ENCODE measurements at places on chromosomes 6 and 20.

DNA sequence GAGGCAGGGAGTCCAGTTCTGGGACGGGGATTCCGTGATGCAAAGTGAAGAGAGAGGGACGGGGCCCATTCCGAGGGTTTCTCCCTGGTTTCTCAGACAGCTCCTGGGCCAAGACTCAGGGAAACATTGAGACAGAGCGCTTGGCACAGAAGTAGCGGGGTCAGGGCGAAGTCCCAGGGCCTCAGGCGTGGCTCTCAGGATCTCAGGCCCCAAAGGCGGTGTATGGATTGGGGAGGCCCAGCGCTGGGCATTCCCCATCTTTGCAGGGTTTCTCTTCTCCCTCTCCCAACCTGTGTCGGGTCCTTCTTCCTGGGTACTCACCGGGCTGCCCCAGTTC is 35.9 kb upstream of the HLA-G start:
- no peak for DNase-seq

DNA sequence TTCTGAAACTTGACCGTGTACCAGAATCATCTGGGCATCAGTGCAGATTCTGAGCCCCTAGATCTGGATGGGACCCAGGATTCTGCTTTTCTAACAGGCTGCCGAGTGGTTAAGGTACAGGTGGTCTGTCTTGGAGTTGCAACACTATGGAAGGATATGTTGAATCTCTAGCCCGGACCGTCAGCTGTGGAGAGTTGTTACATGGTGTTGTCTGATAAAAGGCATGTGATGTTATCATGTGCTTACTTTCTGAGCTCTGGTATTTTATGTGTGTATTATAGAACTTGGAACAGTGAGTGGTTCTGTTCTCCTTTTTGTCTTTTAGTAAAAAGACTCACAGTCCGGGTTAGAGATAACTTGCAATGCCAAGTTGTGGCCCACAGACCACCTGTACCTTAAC is 123.0 kb downstream of the JARID2 start:
- no peak for DNase-seq

DNA sequence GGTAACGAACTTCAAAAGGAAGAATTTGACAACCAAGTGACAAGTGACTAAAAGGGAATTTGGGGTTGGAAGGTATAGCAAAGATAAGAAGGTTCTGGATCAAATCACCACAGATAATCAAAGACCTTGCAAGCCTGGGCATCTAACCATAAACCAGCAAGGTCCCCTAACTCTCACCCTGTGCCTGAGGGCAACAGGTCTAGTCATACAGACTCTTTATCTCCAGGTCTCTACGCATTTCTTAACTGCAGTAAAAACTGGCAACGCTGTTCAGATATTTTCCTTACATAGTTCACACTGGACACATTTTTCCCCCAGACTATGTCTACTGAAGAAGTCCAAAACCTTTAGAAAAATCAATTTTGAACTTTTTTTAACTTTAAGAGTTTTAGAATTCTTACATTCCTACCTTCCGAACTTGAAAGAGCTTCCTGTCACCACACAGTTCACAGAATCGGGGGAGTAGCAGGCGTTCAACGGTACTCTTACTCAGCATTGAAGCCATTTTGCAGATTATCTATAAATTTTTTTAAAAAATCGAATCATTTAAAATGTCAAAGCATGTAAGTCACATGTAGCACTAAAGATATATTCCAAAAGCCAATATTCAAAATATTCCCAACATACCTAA is 23.0 kb upstream of the ANKRD60 start:
- no peak for DNase-seq

DNA sequence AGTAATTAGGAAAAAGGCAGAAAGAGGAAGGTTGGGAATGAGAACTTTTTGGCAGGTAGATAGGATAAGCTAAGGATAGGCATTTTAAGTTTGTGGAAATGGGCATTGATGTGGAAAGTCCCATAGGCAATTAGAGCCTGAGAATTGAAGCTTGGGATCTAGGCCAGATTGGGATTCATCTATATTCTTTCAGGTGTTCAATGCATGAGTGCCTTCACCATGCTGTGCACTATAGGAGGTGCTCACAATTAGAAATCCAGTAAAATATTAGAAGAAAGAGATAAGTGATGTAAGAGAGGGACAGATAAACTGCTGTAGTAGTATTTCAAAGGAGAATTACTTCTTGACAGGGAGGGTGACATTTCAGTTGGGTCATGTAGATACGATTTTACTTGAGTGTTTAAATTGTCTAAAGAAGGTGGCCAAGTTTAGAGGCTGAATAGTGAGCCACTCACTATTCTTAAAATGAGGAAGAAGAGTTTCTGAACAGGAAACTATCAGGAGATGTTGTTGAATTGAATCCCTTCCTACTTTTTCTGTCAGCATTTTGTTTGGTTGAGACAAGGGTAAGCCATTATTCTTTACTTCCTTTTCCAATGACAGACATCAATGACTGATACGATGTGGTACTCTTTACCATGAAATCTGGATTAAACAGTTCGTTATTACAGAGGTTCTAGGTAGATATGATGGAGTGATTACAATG is 31.0 kb upstream of the CTAGE9 start:
- DNase-seq = no peak

GRCh38 chr6:37538107-37538506 is 38.4 kb upstream of the CCDC167 start:
- no peak for DNase-seq

GRCh38 chr6:108432792-108433191 is 127.9 kb upstream of the FOXO3 start:
- DNase-seq = peak; percentile 53

DNA sequence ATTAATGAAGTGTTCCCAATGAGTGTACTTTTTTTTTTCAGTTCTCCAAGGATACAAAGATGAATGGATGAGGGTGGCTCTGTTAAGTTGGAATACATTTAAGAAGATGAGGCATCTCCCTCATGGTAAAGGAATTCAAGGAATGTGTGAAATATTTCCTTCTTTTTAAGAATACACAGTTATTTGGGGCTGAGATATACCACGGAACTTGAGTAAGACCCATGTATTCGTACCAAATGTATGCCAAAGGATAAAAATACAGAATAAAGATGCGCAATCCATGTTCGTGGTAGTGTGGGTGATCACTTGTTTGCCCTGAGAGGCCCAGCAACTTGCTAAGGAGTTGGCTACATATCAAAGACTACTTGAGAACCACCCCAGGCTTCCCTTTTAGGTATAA is 164.2 kb upstream of the TCF21 start:
- DNase-seq = no peak

DNA sequence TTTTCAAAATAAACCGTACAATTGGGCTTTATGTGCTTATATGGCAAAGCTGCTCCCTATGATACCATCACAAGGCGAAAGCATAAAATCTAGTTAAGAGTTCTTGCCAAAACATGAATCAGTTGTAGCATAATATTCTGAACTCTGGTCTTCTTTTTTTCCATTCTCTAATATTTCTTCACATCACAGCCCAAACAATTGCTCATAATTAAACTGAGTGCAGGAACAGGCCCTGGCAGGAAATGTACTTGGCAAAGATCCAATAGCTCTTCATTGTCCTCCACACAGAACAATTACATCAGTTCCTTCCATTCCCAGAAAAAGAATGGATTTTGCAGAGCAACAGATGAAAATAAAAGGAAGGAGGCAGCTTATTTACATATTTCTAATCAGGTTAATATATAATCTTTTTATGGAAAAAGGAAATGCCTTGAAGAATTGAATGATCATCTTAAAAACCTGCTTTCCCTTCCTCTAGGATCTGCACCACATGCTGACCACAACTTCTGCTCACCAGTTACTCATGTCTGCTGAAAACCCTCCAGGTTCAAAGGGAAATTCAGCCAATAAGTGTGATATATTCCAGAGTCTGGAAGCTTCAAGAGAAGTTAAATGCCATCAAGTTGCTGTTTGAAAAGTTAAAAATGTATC is 123.3 kb upstream of the COL21A1 start:
- DNase-seq = peak; percentile 85

- no peak for DNase-seq
These were observed 75.2 kb downstream of the WDR27 start for GRCh38 chr6:169626649-169627048.

- DNase-seq = no peak
These were observed 12.3 kb downstream of the TGM2 start for GRCh38 chr20:38152621-38153221.

DNA sequence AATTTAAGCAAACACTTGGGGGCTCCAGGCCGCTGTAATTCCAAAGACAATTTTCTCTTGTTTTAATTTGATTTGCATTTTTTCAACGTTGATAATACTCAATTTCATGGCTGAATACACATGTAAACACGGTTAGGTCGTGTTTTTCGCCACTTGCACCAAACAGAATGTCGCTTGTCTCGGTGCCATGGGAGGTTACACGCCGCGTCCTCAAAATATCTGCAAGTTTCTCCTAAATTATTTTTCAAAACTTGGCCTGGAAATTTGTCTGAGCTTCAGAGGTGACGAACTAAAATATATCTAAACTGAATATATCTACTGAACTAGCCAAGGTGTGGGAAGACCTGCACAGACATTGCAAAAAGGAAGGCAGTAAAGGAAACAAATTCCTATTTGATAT is 15.0 kb downstream of the FOXA2 start:
- no peak for DNase-seq

- DNase-seq = no peak
These were observed 159.1 kb upstream of the PREP start for GRCh38 chr6:105562027-105562426.

- DNase-seq = no peak
These were observed 108.1 kb upstream of the DUSP22 start for GRCh38 chr6:184161-184700.

DNA sequence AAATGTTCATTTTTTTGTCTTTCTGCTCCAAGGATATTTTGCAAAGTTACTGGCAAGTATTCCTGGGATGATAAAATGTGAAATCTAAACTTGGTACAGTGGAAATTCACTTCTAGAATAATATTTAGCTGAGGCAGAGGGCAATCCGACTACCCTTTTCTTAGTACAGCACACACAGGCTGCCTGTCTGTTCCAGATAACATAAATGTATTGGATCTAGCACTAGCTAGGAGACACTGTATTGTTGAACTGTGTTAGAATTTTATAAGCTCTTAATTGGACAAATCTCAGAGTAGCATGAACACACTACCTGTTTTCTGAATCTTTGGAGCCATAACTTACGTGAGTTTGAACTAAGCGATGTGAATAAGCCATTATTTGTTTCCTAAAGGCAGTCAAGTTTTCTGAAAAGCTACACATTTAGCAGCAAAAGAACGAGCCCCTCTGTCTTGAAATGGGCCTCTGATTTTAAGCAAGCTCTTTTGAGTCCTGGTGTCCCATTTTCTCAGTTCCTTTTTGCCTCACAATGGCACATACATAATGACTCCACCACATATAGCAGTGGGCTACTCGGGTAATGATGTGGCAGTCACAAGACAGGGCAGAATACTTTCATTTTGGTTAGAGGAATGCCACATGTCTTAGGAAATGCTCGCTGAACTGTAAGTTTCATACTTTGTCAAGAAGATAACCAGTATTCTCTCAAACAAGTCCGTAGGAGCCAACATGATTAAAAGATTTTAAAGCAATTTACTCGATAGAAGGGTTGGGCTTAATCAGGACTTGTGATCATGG is 116.5 kb upstream of the ESR1 start:
- DNase-seq = no peak
